ENCODE measurements at places on chromosomes 12 and 14. TPM values are rescaled to one million over a fixed set of nuclear protein-coding genes. Genes with fewer than 3 reads are reported as not detected.

The DPF3 gene
- 1.8 TPM for polyA plus RNA-seq

The FAM186B gene
- polyA plus RNA-seq: not detected

The CCDC88C gene
- polyA plus RNA-seq: 58.2 TPM

The RPL10L gene
- not detected for polyA plus RNA-seq

The PLBD1 gene
- 1.8 TPM for polyA plus RNA-seq

The BEGAIN gene
- not detected for polyA plus RNA-seq

The RPS6KL1 gene
- 0.34 TPM for polyA plus RNA-seq

The SCNN1A gene
- polyA plus RNA-seq: 0.10 TPM

The CD163 gene
- not detected for polyA plus RNA-seq

The KRT74 gene
- polyA plus RNA-seq: not detected

The HCAR3 gene
- not detected for polyA plus RNA-seq

- H3K27ac ChIP-seq: no peak overlapping the region
- no peak overlapping the region for H3K4me3 ChIP-seq
- H3K27me3 ChIP-seq: peaks cover 5% of the 10 kb centered on the region
- H3K4me1 ChIP-seq: no peaks in the 10 kb centered on the region
These were observed 185.5 kb downstream of the PIWIL1 start for GRCh38 chr12:130523208-130523607.

DNA sequence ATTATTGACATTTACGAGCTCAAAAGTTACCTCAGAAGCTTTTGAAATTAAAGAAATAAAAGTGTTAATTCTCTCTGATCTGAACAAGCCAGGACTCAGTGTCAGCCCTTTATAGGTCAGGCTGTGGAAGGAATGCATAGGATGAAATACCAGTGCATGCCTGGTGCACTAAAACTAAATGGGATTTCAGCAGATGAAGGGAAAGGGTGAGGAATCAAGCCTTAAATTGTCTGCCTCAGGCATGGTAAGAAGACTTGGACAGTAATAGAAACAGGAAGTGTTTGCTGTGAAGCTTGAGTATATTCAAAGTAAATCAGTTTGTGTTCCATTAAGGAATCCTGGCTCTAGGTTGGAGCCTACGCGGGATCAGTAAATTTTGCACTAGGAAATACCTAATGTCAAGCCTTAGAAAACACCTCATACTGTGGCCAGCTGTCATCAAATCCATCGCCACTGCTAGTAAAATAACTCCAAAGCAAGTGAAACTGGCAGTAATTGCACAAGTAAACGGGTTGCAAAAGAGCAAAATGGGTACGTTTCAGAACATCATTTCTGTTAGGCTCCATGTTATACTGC is 76.3 kb downstream of the PDE3A start:
- H3K4me3 ChIP-seq: no peak overlapping the region
- peaks cover 4% of the 10 kb centered on the region for H3K36me3 ChIP-seq
- DNase-seq: no peak
- H3K27ac ChIP-seq: no peak overlapping the region
- no peaks in the 10 kb centered on the region for H3K27me3 ChIP-seq

DNA sequence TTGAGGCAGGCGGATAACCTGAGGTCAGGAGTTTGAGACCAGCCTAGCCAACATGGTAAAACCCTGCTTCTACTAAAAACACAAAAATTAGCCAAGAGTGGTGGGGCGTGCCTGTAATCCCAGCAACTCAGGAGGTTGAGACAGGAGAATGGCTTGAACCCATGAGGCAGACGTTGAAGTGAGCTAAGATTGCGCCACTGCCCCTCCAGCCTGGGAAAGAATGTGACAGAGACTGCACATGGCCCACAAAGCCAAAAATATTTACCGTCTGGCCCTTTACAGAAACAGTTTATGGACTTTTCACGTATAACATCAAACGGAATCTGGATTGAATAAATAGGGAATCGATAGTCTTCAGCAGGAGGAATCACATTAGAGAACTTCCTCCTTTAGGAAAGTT is 3.5 kb downstream of the RSRC2 start:
- no peak overlapping the region for H3K4me3 ChIP-seq
- DNase-seq: no peak
- H3K36me3 ChIP-seq: peaks cover 12% of the 10 kb centered on the region
- H3K4me1 ChIP-seq: peaks cover 20% of the 10 kb centered on the region
- peaks cover 3% of the 10 kb centered on the region for H3K27me3 ChIP-seq
- H3K27ac ChIP-seq: no peak overlapping the region

- H3K27ac ChIP-seq: no peak overlapping the region
- H3K4me1 ChIP-seq: no peaks in the 10 kb centered on the region
- H3K36me3 ChIP-seq: no peaks in the 10 kb centered on the region
- H3K27me3 ChIP-seq: no peaks in the 10 kb centered on the region
These were observed 48.8 kb upstream of the SLCO1C1 start for GRCh38 chr12:20646239-20646827.

DNA sequence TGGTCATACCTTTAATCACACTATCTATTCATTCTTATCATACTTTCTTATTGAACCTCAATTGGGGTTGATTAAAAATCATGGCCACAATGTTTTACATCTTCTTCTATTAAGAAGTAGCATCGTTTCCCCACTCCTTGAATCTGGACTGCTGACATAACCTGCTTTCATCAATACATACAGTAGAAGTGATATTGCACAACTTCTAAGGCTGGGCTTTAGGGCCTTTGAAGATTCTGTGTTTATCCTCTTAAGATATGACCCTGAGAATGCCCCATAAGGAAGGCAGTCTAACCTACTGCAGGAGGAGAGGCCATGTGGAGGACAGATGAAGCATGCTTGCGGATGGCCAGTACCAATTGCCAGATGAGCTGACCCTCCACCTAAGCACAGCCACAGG is 1142.8 kb upstream of the SEL1L start:
- H3K4me1 ChIP-seq: no peaks in the 10 kb centered on the region
- H3K36me3 ChIP-seq: no peaks in the 10 kb centered on the region
- H3K27me3 ChIP-seq: no peaks in the 10 kb centered on the region
- no peak overlapping the region for H3K4me3 ChIP-seq

DNA sequence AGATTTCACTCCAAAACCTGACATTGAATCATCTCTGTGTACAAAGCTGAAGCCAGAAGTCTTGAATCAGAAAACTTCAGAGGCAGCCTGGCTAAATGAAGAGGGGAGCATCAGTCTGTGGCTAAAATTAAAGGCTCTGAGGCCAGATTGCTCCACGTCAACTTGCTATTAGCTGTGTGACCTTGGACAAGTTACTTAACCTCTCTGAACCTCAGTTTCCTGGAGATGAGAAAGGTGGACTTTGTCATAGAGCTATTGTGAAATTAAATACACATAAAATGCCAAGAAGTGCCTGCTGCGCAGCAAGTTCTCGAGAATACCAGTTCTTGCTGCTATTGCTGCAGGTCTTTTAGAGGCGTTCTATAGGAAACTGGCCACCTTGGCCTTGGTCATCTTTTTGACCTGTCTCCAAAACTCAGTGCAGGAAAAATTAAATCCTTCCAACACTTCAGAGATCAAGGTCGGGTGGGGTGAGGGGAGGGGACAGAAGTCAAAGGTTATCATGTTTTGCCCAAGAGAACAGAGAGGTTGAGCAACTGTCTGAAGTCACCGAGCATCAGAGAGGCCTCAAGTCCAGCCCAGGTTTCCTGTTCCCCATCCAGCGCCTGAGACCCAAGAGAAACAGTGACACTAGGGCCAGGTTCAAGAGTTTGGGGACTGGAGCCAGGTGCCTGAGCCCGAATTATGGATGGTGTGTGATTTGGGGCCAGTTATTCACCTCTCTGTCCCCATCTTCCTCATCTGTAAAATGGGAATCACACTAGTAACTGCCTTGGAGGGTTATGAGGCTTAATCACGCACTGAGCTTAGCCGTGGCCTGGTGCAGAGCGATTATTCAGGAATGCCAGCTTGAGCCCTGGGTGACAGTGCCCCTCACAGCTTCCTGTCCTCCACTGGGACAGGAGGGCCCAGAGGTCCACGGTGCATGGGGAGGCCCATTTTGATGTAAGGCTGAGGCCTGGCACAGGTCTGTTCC is 1.1 kb downstream of the SERPINA1 start:
- no peaks in the 10 kb centered on the region for H3K27me3 ChIP-seq
- H3K4me1 ChIP-seq: peaks cover 4% of the 10 kb centered on the region
- DNase-seq: no peak
- no peaks in the 10 kb centered on the region for H3K36me3 ChIP-seq

GRCh38 chr12:95944108-95944704 is 1.1 kb downstream of the AMDHD1 start:
- H3K27me3 ChIP-seq: no peaks in the 10 kb centered on the region
- no peaks in the 10 kb centered on the region for H3K36me3 ChIP-seq
- H3K27ac ChIP-seq: no peak overlapping the region
- peaks cover 13% of the 10 kb centered on the region for H3K4me1 ChIP-seq
- DNase-seq: no peak
- peak overlapping the region; percentile 97 for H3K4me3 ChIP-seq

DNA sequence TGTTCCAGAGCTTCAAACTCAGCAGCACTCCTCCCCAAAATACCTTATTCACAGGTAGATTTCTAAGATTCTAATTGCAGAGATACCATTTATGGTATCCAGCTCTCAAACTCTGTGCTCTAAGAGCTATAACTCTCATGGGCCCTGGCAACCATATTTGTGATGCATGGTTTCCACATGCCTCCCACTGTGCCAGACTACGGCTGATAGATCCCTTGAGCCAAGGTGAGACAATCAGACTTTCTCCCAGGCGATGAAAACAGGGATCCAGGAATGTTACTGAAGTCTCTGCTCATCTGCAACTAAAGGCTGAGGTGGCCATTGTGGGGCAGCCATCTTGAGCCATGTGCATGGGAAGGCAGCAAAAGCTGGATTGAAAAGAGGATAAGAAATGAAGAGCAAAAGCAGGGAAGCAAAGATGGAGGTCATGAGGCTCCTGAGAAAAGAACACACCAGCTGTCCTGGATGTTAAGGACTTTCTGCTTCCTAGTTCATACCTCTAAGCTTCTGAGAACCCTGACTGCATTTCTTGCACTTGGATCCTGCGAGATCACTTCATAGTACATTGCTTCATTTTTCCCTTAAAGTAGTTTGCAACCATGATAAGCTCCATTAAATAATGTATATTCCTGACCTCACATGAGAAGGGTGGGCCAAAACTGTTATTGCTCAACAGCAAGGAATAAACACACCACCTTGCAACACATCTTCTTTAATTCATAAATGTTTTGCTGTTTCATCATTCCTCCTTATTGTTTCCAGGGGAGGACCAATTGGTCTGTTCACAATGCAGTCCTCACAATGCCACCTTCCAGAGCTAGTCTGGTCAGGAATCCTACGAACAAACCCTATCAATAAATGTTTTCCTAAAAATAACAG is 5.4 kb downstream of the EGLN3 start:
- H3K4me3 ChIP-seq: no peak overlapping the region
- peaks cover 11% of the 10 kb centered on the region for H3K27me3 ChIP-seq
- DNase-seq: no peak

- no peaks in the 10 kb centered on the region for H3K4me1 ChIP-seq
- DNase-seq: no peak
- H3K4me3 ChIP-seq: no peak overlapping the region
These were observed 131.8 kb downstream of the PTPRR start for GRCh38 chr12:70788774-70789173.

DNA sequence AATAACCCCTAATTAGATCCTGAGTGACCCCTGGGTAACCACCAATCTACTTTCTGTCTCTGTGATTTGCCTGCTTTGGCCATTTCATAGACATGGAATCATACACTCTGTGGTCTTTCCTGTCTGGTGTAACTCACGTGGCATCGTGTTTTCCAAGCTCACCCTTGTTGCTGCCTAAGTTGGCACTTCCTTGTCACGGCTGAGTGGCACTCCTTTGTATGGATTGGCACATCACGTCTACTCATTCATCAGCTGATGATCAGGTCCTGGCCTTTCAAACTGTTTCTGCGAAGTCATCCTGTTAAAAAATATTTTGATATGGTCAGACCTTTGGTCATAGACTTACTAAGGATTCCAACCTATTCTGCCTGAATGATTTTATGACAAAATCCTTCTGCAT is 87.7 kb downstream of the GLT1D1 start:
- peaks cover 5% of the 10 kb centered on the region for H3K27me3 ChIP-seq
- H3K27ac ChIP-seq: no peak overlapping the region

DNA sequence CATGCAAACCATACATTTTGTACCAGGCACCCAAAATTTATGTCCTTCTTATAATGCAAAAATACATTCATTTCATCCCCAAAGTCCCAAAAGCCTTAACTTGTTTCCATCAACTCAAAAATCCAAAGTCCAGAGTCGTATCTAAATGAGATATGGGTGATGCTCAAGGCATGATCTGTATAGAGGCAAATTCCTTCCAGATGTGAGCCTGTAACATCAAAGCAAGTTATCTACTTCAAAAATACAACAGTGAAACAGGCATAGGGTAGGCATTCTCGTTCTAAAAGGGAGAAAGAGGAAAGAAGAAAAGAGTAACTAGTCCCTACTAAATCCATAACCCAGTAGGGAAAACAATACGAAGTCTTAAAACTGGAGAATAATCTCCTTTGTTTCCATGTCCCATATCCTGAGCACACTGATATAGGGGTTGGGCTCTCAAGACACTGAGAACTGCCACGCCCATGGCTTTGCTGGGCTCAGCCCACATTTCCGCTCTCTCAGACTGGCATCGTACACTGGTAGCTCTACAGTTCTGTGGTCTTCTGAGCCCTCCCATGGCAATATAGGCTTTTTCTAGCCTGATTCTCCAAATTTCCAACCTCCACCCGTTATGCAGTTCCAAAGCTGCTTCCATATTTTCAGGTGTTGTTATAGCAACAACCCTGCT is 232.8 kb downstream of the TMTC2 start:
- H3K27ac ChIP-seq: no peak overlapping the region
- no peak overlapping the region for H3K4me3 ChIP-seq
- H3K4me1 ChIP-seq: no peaks in the 10 kb centered on the region
- DNase-seq: no peak

DNA sequence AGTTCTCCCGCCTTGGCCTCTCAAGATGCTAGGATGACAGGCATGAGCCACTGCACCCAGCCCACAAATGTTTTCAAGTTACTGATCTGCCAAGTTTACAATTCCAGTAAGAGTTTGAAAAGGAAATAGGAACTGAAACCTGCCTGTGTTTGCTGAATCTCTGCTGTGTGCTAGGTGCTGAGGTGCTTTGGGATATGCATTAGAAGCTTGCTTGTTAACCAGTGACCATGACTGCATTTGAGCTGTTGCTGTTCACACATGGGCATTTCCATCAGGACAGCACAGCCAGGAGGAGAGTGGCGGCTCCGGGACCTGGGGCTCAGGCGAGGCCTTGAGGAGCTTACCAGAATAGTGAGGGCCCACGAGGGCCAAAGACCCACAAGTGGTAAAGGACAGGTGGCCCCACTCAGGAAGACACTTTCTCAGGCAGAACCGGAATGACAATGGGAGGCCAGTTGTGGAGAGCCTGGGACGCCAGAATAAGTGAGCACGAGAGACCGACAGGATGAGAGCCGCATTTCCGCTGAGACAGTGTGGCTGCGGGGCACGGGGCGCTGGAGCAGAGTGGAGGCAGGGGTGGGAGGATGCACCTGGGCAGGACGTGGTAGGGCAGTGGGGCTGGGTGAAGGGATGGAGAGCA is 54.5 kb upstream of the MMP17 start:
- H3K36me3 ChIP-seq: peaks cover 12% of the 10 kb centered on the region
- H3K4me3 ChIP-seq: no peak overlapping the region
- H3K27ac ChIP-seq: peak overlapping the region; percentile 70
- peaks cover 2% of the 10 kb centered on the region for H3K27me3 ChIP-seq
- no peak for DNase-seq
- peaks cover 19% of the 10 kb centered on the region for H3K4me1 ChIP-seq
